Naive B cell (primary cell): ENCODE measurements at places on chromosomes 3 and 15. TPM values are rescaled to one million over a fixed set of nuclear protein-coding genes. Genes with fewer than 3 reads are reported as not detected.

GRCh38 chr3:188446766-188447165 is 292.8 kb downstream of the LPP start:
- H3K4me1 ChIP-seq: peaks cover 71% of the 10 kb centered on the region
- peaks cover 17% of the 10 kb centered on the region for H3K36me3 ChIP-seq
- no peaks in the 10 kb centered on the region for H3K27me3 ChIP-seq
- H3K4me3 ChIP-seq: peak overlapping the region; percentile 18
- peak overlapping the region; percentile 93 for H3K27ac ChIP-seq
- no peak for DNase-seq

GOLGA8S gene
- polyA plus RNA-seq: not detected

DNA sequence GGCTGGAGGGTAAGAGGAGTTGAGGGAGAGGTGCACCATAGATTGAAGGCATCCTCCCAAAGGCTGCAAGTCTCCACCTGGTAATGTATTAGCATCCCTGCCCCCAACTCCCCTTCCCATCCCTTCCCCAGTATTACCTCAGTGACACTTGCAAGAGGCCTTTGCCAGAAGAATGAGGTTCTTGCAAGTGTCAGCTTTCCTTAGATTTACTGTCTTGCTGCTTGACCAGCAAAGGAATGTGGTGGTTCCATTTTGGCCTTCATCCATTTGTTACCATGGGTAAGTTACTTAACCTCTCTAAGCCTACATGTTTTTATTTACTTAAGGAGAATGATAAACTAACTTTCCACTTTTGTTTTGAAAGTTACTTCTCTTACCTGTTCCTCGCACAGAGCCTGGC is 108.9 kb downstream of the LRTM1 start:
- H3K27ac ChIP-seq: no peak overlapping the region
- no peaks in the 10 kb centered on the region for H3K4me1 ChIP-seq
- H3K27me3 ChIP-seq: peaks cover 9% of the 10 kb centered on the region
- H3K4me3 ChIP-seq: no peak overlapping the region
- DNase-seq: no peak
- H3K36me3 ChIP-seq: no peaks in the 10 kb centered on the region

DNA sequence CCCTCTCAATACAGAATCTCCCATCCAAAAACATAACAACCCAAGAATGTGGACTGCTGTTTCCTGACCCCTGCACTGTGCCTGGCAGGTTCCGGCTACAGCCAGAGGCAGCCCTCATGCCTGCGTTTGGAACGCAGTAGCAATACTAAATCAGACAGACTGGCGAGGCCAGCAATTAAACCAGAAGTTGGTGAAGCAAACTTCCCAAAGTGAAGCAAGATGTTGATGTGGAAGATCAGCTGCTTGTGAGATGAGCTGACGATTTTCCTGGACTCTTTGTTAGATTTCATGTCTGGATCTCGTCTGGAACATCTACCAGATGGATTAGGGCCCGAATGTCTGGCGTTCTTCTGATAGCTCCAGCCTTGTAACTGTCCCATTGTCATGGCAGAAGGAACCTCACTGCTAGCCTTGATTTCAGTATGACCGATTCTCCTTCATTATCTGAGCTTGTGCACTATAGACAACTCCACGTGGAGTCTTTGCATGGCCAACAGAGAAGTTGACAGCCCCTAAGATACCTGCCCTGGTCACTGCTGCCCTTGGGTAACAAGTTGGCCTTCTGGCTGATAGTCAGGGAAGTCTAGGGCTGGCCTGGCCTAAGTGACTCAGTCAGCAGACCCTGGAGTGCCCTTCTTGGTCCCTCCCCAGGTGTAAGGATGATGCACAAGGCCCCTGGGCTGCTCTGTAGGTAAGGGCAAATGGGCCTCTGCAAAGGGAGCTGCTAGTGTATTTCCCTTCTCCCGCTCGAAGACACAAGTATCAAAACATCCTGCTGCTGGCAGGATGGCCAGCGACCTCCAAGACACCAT is 126.5 kb downstream of the ADAMTS17 start:
- no peak for DNase-seq
- no peak overlapping the region for H3K4me3 ChIP-seq
- no peak overlapping the region for H3K27ac ChIP-seq
- H3K36me3 ChIP-seq: no peaks in the 10 kb centered on the region
- no peaks in the 10 kb centered on the region for H3K4me1 ChIP-seq
- H3K27me3 ChIP-seq: peaks cover 10% of the 10 kb centered on the region

DNA sequence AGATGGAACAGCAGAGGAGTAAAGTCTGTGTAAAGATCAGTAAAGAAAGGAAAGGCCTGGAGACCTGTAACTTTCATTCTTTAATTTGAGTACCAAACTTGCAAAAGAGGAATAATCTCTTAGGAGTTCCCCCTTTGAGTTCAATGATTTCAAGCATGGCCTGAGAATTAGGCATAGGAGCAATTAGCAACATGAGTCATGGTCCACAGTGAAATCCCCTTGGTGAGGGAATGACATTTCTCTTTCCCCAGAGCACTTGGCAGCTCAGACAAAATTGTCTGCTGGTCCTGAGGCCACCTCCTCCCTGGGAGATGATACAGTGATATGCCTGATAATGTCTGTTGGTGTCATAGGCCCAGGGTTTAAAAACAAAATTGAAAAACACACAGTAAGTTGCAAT is 81.4 kb upstream of the CRBN start:
- no peaks in the 10 kb centered on the region for H3K27me3 ChIP-seq
- no peak overlapping the region for H3K4me3 ChIP-seq
- no peak for DNase-seq
- H3K4me1 ChIP-seq: no peaks in the 10 kb centered on the region
- H3K36me3 ChIP-seq: no peaks in the 10 kb centered on the region

GRCh38 chr15:51129535-51130188 is 35.0 kb upstream of the TNFAIP8L3 start:
- H3K27me3 ChIP-seq: peaks cover 13% of the 10 kb centered on the region
- H3K27ac ChIP-seq: no peak overlapping the region
- no peak overlapping the region for H3K4me3 ChIP-seq
- no peaks in the 10 kb centered on the region for H3K36me3 ChIP-seq

DNA sequence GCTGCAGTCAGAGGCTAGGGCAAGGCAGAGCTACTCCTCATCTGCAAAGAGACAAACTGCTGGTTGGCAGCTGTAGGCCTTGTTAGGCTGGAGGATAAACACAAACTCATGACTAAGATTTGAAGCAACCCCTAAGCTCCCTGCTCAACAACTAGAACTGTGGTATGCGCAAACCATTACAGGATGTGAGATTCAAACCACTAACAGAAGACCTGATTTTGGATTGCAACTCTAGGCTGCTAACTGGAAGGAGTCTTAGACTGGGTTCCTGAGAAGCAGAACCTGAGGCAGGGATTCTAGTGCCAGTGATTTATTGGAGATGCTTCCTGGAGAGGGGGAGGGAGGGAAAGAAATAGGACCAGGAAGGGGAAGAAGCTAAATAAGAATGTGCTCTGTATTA is 22.5 kb downstream of the CCR4 start:
- H3K27me3 ChIP-seq: peaks cover 4% of the 10 kb centered on the region
- H3K4me3 ChIP-seq: no peak overlapping the region
- DNase-seq: no peak
- H3K4me1 ChIP-seq: no peaks in the 10 kb centered on the region
- no peaks in the 10 kb centered on the region for H3K36me3 ChIP-seq

ROBO2 gene
- not detected for polyA plus RNA-seq

- H3K36me3 ChIP-seq: peaks cover 18% of the 10 kb centered on the region
- no peaks in the 10 kb centered on the region for H3K27me3 ChIP-seq
- H3K4me3 ChIP-seq: no peak overlapping the region
- H3K4me1 ChIP-seq: no peaks in the 10 kb centered on the region
- DNase-seq: no peak
- H3K27ac ChIP-seq: no peak overlapping the region
Observed at GRCh38 chr3:156533205-156533604, 21.7 kb downstream of the SSR3 start.

DNA sequence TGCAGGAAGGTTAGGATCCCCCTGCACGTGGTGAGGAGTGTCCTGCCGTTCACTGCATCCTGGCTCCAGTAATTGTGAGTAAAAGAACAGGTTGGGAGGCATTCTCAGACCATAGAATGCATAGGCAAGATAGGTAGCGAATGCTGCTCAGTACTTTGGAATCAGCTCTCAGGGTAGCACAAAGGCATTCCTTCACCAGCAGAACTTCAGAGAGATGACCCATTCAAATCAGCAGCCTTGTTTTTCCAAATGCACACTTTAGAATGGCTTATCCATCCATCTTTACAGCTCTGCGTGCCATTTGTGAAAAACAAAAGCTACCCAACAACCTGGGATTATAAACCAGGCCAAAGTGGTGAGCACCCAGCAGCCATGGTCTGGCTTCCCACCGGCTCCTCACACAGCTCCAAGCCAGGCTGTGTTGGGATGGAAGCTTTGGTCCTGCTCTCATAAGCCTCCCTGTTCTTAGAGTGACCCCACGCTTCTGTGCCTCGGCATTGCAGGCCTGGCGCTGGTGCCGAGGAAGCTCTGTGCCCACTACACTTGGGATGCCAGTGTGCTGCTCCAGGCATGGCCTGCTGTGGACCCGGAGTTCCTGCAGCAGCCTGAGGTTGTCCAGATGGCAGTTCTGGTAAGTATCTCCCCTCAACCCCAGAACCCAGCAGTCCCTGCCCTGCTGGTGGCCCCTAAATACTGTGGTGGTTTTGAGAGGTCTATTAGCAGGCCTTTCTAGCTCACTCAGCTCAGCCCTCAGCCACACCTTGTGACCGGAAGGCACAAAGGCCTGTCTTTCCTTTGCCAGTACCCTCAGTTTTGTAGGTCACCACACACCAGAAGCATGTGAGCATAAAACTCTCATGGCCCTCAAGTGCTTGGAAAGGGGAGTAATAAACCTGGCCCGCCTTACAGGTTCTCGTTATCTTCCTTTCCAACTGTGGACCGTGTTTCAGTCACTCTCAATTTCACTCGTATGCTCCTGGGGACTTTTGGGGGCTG is 52.9 kb upstream of the LIMD1 start:
- no peak overlapping the region for H3K27ac ChIP-seq
- H3K4me3 ChIP-seq: no peak overlapping the region
- no peak for DNase-seq
- peaks cover 6% of the 10 kb centered on the region for H3K36me3 ChIP-seq

- no peaks in the 10 kb centered on the region for H3K27me3 ChIP-seq
- H3K36me3 ChIP-seq: no peaks in the 10 kb centered on the region
- no peak overlapping the region for H3K4me3 ChIP-seq
- peaks cover 59% of the 10 kb centered on the region for H3K4me1 ChIP-seq
Observed at GRCh38 chr15:64237677-64238076, 74.9 kb upstream of the PPIB start.

- no peaks in the 10 kb centered on the region for H3K4me1 ChIP-seq
- no peaks in the 10 kb centered on the region for H3K27me3 ChIP-seq
- H3K4me3 ChIP-seq: no peak overlapping the region
- H3K36me3 ChIP-seq: no peaks in the 10 kb centered on the region
- DNase-seq: no peak
Observed at GRCh38 chr3:175198991-175199783, 340.1 kb downstream of the NAALADL2 start.

- peak overlapping the region; percentile 95 for H3K4me3 ChIP-seq
- peaks cover 35% of the 10 kb centered on the region for H3K4me1 ChIP-seq
- no peaks in the 10 kb centered on the region for H3K36me3 ChIP-seq
- peak overlapping the region; percentile 71 for H3K27ac ChIP-seq
- H3K27me3 ChIP-seq: no peaks in the 10 kb centered on the region
- DNase-seq: peak; percentile 11
Observed at GRCh38 chr3:183698756-183699155, 1.2 kb downstream of the YEATS2 start.

GRCh38 chr15:45499426-45499825 is 23.1 kb downstream of the SLC30A4 start:
- no peaks in the 10 kb centered on the region for H3K27me3 ChIP-seq
- H3K27ac ChIP-seq: no peak overlapping the region
- H3K36me3 ChIP-seq: no peaks in the 10 kb centered on the region

- peaks cover 18% of the 10 kb centered on the region for H3K36me3 ChIP-seq
- peaks cover 45% of the 10 kb centered on the region for H3K4me1 ChIP-seq
- H3K27me3 ChIP-seq: no peaks in the 10 kb centered on the region
- H3K27ac ChIP-seq: peak overlapping the region; percentile 100
Observed at GRCh38 chr3:11272906-11273574, 843 bp downstream of the ATG7 start.

TRIM42 gene
- polyA plus RNA-seq: not detected

DNA sequence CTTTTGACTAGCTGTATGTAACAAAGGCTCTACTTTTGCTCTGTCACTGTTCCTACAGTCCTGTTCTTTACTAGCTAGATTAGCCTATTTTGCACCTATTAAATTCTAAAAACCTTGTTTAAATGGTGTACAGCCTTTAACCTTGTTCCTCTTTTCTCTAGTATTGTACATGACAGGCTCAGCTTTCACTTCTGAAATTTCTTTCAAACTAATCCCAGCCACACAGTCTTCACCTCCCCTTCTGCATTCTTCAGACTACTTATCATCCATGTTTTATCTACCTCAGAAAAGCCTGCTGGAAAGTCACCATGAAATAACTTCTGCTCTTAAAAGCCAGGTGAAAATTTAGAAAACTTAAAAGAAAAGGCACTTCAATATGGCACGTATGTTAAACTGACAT is 122.4 kb downstream of the NECTIN3 start:
- H3K27me3 ChIP-seq: no peaks in the 10 kb centered on the region
- no peak overlapping the region for H3K4me3 ChIP-seq
- no peak for DNase-seq
- no peaks in the 10 kb centered on the region for H3K4me1 ChIP-seq

- no peak for DNase-seq
- H3K27me3 ChIP-seq: peaks cover 7% of the 10 kb centered on the region
Observed at GRCh38 chr15:69881302-69881670, 216.4 kb downstream of the TLE3 start.

DNA sequence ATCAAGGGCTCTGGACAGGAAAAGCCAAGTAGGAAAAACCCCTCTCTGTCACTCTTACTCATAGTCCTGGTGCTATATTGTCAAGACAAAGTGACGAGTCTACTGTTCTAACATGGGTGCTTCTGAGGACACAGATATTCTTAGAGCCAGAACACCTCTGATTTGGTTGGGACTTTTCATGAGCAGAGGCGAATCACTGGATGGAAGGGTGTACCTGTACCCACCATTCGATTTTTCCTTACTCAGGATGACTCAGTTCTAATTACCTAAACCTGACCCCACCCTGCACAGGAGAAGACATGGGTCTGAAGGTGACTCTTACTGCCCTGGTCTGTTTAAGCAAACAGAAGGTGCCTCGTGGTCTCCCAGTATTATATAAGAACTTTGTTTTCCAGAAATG is 58.5 kb downstream of the ABCC5 start:
- DNase-seq: no peak
- peaks cover 16% of the 10 kb centered on the region for H3K36me3 ChIP-seq
- no peak overlapping the region for H3K27ac ChIP-seq
- no peaks in the 10 kb centered on the region for H3K27me3 ChIP-seq
- no peak overlapping the region for H3K4me3 ChIP-seq
- peaks cover 5% of the 10 kb centered on the region for H3K4me1 ChIP-seq

DNA sequence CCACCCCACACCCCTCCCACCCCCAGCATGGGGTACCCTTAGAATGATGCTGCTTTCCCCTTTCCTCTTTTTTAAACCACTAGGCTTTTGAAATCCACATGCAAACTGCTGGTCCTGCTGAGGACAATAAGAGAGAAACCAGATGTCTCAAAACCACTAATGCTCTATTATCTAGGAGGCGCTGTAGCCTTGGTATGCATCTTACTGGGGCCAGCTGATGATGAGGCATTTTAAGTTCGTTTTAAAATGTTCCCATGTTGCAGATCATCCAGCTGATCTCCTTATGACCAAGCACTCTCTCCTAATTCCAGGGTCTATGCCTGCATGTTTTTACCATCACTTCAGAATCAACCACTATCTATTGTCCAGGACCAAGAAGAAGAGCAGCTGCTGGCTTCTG is 1.3 kb downstream of the NME9 start:
- H3K27ac ChIP-seq: no peak overlapping the region
- no peak overlapping the region for H3K4me3 ChIP-seq
- H3K27me3 ChIP-seq: peaks cover 30% of the 10 kb centered on the region
- DNase-seq: no peak

- no peak overlapping the region for H3K4me3 ChIP-seq
- H3K27me3 ChIP-seq: peaks cover 9% of the 10 kb centered on the region
- DNase-seq: peak; percentile 25
- peak overlapping the region; percentile 23 for H3K27ac ChIP-seq
Observed at GRCh38 chr15:85289677-85290365, 90.6 kb upstream of the AKAP13 start.

WDR93 gene
- polyA plus RNA-seq: not detected

EPHB1 gene
- polyA plus RNA-seq: not detected
